Fibroblast of lung (primary cell): ENCODE measurements at places on chromosomes 2 and 18. TPM values are rescaled to one million over a fixed set of nuclear protein-coding genes. Genes with fewer than 3 reads are reported as not detected.

The LYG1 gene
- 0.26 and 0.50 TPM in 2 replicates for total RNA-seq

The SULT1C3 gene
- total RNA-seq, result not detected in 2 replicates

The ARMC9 gene
- total RNA-seq, result 60.4 and 153 TPM in 2 replicates

The FNDC4 gene
- total RNA-seq, result 12.8 and 18.3 TPM in 2 replicates

The SULT1C2 gene
- under 0.01 and 0.26 TPM in 2 replicates for total RNA-seq

The EN1 gene
- total RNA-seq, result under 0.01 TPM in 1 of 2 replicates, not detected in the other

The PTMA gene
- 481 and 664 TPM in 2 replicates for total RNA-seq

The SDC1 gene
- total RNA-seq, result 17.5 and 56.8 TPM in 2 replicates

The C2orf66 gene
- total RNA-seq, result 0.17 and 0.26 TPM in 2 replicates

The POTEJ gene
- not detected in 2 replicates for total RNA-seq

The SCYGR8 gene
- not detected in 2 replicates for total RNA-seq

The MARCO gene
- total RNA-seq, result not detected in 2 replicates

The MC4R gene
- not detected in 2 replicates for total RNA-seq

The AQP12B gene
- total RNA-seq, result not detected in 2 replicates

The DES gene
- 34.7 and 69.3 TPM in 2 replicates for total RNA-seq

The PAIP2B gene
- total RNA-seq, result 1.2 and 1.5 TPM in 2 replicates

The GPR45 gene
- not detected in 2 replicates for total RNA-seq

The SLC66A3 gene
- 31.7 and 46.5 TPM in 2 replicates for total RNA-seq

The COL4A3 gene
- total RNA-seq, result 0.26 and 0.33 TPM in 2 replicates

The SNED1 gene
- total RNA-seq, result 39.5 and 53.2 TPM in 2 replicates

The INHBB gene
- total RNA-seq, result under 0.01 TPM in 1 of 2 replicates, not detected in the other

The CD8B2 gene
- not detected in 2 replicates for total RNA-seq

The GAREM1 gene
- total RNA-seq, result 1.5 TPM in 2 replicates

The CIB4 gene
- total RNA-seq, result not detected in 2 replicates

The IMPA2 gene
- total RNA-seq, result 19.5 and 23.0 TPM in 2 replicates

The POTEC gene
- total RNA-seq, result not detected in 2 replicates

The UGT1A10 gene
- not detected in 2 replicates for total RNA-seq

The RNF144A gene
- total RNA-seq, result 0.17 and 0.26 TPM in 2 replicates

The SESTD1 gene
- 16.8 and 17.5 TPM in 2 replicates for total RNA-seq

The CNDP1 gene
- total RNA-seq, result not detected in 2 replicates

The ACTG2 gene
- 4.1 TPM in 2 replicates for total RNA-seq

The ASAP2 gene
- 16.4 and 19.2 TPM in 2 replicates for total RNA-seq

The ROCK1 gene
- total RNA-seq, result 39.5 and 55.2 TPM in 2 replicates

The ASPRV1 gene
- total RNA-seq, result 0.26 and 0.33 TPM in 2 replicates

The CCDC85A gene
- not detected in 2 replicates for total RNA-seq

The IGFBP5 gene
- total RNA-seq, result 783 and 1,100 TPM in 2 replicates

The RGPD4 gene
- under 0.01 TPM in 1 of 2 replicates, not detected in the other for total RNA-seq

The CHAC2 gene
- total RNA-seq, result 1.3 and 1.7 TPM in 2 replicates

The PTPRM gene
- total RNA-seq, result 42.9 and 87.0 TPM in 2 replicates
